Stimulated activated CD8-positive, alpha-beta memory T cell treated with anti-CD3 and anti-CD28 coated beads, Interleukin-15, amount 100 ng/mL, for 48 hours (primary cell): ENCODE measurements at places on chromosomes 16 and 17.

GRCh38 chr16:15829460-15829859, 27.4 kb downstream of the MYH11 start:
- no peak for DNase-seq

DNA sequence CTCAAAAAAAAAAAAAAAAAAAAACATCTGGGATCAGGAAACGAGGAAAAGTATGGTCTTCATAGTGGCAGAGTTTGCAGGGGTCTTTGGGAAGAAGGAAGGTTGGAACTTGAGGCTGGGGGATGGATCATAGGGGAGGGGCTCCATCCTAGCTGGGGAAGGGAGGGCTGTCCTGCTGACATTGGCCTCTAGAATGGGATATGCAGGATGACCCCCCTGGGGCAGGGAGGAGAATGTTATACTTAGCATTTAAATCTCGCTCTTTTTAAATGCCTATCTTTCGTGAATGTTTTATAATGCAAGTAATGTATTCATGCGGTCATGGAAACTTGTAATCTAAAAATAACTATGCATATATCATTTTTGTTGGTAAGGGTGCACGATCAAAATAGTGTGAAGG, 33.2 kb downstream of the TMEM235 start:
- DNase-seq, result no peak

DNA sequence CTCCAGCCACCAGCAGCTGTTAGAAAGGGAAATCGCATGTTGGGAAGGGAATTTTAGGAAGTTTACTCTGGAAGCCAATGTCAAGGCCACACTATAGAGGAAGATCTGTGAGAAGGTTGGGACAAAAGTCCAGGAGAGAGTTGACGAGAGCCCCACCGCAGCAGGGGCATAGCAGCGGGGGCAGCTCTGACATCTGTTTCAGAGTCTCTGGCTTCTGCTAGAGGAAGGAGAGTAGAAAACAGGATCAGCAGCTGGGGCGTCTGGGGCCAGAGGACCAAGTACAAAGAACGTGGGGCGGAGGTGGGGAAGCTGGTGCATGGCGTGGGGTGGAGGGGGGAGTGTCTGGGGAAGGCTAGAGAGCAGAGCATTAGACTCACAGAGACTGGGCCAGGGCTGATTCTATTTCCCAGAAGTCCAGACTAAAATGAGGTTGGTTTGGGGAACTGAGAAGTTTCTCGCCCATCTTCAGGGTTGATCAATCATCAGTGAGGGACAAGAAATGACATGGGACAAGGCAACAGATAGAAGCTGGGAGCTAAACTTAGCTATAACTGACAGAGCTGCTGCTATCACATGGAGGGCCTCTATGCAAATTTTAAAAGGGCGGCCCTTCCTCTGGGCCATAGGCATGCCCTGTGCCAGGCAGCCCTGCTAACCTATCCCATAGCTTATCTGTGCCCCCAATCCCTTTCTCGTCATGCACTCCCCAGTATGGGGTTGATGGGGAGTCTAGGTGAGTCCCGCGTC, 1.2 kb downstream of the RABEP2 start:
- no peak for DNase-seq

DNA sequence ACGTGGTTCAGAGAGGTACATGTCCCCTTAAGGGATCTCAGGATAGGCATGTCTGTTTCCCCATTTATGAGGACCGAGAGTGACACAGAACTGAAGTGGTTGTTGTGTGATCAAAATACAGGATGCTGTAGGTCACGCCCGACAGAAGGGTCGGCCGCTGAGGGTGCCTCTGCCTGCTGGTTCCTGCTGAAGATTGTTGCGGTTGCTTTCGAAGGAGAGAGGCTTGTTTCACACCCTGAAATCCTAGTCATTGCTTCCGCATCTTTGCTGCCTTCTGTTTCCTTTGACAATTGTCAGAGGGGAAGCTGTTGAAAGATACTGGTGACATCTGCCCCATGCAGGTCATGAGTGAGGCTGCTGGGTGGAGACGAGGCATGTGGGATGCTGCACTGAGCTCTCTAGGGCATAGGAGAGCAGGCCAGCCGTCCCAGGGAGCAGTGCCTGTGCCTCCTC, 3.8 kb upstream of the NAT9 start:
- peak; percentile 59 for DNase-seq

DNA sequence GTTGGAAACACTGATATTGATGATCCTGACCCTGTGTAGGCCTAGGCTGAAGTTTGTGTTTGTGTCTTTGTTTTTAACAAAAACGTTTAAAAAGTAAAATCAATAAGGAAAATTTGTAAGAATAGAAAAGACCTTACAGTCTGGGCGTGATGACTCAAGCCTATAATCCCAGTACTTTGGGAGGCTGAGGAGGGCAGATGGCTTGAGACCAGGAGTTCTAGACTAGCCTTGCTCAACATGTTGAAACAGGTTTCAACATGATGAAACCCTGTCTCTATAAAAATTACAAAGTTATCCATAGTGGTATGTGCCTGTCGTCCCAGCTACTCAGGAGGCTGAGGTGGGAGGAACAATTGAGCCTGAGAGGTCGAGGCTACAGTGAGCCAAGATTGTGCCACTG, 18.3 kb upstream of the TOM1L1 start:
- DNase-seq, result no peak

GRCh38 chr17:59790910-59791309, 83.5 kb downstream of the VMP1 start:
- no peak for DNase-seq

- DNase-seq, result peak; percentile 19
Measured at GRCh38 chr17:67258821-67259468, 13.9 kb upstream of the HELZ start.

GRCh38 chr17:15377200-15377599, 35.8 kb upstream of the TEKT3 start:
- no peak for DNase-seq

- DNase-seq, result no peak
Measured at GRCh38 chr17:18121144-18121910, 12.8 kb downstream of the MYO15A start.

DNA sequence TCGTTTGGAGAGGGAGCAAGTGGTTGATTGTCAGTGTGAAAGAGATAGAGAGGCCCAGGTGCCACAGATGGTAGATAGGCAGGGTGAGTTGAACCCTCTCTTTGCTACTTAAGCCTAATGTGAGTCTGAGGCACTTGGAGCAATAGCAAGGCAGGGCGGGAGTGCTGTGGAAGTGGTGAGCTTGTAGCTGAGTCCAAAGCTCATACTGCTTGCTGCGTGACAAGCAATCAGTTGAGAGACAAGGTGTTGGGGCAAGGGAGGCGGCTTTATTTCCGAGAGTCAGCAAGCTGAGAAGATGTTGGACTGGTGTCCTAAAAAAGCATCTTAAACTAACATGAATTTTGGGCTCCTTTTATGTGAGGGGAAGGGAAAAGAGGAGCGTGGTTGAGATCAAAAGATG, 112.9 kb upstream of the ZKSCAN2 start:
- no peak for DNase-seq

DNA sequence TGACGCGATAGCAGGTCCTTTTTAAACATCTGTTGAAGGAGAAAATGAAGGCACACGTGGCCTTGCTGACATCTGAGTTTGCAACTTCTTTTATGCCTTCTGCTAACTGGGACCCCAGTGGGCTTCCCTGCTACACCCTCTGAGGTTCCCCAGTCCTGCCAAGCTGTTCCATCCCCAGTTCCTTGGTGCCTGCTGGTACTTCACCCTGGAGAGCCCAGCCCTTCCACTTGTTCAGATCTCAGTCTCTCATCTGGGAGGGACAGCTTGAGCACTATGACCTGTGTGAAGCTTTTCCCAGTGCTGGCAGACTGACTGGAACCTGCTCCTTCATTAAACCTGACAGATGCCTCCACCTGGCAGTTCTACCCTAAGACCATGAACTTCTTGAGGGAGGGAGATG, 95.5 kb downstream of the WWOX start:
- DNase-seq, result no peak

DNA sequence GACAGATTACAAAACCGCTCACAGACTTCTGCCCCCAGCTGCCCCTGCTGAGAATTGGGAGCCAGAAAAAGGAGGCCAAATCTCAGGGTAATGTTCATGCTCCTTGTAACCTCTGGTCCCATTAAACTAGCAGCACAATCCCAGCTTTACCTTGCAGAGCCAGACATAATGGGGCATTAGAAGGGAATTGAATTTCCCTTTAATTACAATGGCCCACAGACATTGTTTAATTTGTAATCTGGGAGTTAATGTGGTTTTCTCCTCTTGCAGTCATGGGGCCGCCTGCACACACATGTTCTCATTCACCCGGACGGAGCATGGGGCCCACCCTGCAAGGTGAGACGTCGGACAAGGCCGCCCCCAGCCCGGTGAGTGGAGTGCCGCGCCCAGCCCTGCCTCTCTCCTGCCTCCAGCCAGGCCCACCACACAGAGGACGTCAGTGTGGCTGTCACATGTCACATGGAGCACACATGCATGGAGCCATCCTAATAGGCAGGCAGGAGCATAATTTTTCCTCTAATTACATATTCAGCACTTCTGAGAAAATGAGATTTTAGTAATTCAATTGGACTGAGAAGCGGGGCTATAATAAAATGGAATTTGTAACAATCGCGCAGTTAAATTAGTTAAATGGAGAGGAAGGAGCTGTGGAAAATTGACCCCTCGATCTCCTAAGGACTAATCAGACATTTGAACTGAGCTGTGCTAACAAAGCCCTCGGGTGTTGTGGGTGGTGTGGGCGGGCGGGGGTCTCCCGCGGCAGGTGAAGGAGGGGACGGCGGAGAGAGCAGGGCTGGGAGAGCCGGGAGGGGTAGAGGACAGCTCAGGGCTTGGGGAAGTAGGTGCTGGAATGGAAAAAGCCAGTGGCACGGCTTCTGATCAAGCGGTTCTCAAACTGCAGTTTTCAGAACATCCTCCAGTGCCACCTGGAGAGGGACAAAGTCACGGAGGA, 87.7 kb downstream of the ENGASE start:
- no peak for DNase-seq

- DNase-seq, result no peak
Measured at GRCh38 chr17:14514973-14515372, 214.1 kb downstream of the HS3ST3B1 start.

DNA sequence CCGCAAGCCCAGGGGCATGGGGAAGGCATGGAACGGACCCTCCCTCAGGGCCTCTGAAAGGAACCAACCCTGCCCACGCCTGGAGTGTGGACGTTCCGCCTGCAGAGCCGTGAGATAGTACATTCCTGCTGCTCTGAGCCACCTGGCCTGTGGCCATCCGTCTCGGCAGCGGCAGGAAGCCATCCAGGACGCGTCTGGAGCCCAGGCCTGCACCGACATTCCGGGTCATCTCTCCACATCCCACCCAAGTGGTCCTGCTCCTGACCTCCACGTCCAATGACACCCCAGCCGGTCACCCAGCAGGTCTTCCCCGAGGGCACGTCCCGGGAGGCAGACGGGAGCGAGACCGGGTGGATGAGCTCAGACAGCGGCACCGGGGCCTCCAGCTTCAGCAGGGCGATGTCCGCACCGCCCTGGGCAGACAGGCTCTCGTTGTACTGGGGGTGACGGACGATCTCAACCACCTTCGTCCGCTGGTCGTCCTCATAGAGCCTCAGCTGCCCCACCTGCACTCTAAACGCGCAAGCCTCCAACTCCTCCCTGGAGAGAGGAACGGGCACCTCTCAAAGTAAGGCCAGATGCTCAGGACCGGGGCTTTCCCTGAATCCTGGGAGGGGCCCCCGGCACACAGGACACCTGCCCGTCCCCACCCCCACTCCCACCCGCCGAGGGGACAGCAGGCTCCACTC, 21.3 kb upstream of the UBE2I start:
- no peak for DNase-seq
